Fibroblast of skin of left quadriceps (primary cell): ENCODE measurements at places on chromosomes 3 and 15.

DNA sequence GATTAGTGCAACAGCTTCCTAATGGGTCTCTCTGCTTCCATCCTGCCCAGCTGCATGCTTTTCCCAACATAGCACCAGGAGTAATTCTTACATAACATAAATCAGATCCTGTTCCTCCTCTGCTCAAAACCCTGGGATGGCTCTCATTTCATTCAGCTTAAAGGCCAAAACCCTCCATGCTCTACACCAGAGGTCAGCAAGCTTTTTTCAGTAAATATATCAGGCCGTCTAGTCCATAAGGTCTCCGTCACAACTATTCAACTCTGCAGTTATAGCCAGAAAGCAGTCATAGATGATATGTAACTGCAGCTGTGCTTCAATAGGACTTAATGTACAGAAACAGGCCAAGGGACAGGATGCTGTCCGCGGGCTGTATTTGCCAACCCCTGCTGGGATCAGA is 202.8 kb upstream of the UBE2E2 start:
- DNase-seq, result no peak

GRCh38 chr3:30611613-30612436 is 5.4 kb downstream of the TGFBR2 start:
- DNase-seq, result no peak

- DNase-seq, result no peak
Measured at GRCh38 chr3:38608086-38608775, 41.3 kb downstream of the SCN5A start.

- peak; percentile 70 for DNase-seq
Measured at GRCh38 chr3:46845397-46845859, 17.8 kb downstream of the MYL3 start.

DNA sequence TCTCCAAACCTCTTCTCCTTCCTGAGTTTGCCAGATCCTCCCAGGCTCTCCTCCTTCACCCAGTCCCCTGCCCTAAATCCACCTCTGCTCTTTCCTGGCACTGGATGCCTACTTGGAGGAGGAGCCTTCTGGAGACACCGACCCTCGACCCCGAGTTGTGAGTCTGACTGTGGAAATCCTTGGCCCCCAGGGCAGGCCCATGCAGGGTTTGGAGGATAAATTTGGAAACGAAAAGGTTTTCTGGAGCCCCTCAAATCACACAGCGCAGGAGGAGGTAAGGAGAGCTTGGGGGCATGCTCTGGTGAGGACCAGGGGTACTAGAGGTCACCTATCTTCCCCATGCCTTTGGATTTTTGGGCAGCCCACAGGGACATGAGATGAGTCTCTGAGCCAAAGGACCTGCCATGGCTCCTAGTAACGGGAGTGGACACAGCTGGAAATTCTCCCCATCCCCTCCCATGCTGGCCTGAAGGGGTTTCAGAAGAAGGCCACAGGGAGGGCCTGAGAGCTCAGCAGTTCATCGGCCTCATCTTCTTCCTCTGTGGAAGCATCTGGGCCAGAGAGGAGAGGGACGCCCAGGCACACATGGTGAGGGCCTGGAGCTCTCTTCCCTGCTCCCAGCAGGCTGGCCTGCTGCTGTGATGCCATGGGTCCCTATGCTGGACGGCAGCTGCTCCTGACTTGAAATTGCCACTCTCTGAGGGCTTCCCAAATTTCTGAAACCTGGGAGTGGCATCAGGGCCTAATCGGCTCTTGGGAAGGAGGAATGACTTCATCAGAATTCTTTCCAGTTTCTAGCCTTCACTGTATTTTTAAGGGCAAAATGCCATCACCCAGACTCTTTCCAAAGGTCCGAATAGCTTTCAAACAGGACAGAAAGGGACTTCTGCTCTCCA is 68.6 kb upstream of the ITGA11 start:
- no peak for DNase-seq

GRCh38 chr15:35246451-35246850 is 161.4 kb upstream of the NANOGP8 start:
- DNase-seq, result no peak

DNA sequence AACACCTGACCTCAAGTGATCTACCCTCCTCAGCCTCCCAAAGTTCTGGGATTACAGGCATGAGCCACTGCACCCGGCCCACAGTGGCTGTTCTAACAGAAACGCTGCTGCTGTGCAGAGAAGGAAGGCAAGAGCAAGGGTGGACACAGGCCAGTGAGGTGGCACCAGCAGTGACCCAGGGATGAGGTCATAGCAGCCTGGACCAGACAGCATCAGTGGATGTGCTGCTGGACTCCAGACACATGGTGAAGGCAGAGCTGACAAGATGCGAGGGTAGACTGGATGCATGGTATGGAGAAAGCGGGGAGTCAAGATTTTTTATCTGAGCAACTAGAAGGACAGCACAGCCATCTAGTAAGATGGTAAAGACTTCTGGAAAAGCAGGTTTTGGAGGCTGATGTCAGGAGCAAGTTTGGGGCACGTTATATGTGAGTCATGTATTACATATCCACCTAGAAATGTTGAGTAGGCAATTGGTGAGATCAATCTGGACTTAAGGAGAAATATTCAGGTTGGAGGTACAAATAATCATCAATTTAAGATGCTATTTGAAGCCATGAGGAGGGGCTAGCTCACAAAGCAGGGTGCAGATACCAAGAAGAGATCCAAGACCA is 22.1 kb upstream of the TJP1 start:
- no peak for DNase-seq

DNA sequence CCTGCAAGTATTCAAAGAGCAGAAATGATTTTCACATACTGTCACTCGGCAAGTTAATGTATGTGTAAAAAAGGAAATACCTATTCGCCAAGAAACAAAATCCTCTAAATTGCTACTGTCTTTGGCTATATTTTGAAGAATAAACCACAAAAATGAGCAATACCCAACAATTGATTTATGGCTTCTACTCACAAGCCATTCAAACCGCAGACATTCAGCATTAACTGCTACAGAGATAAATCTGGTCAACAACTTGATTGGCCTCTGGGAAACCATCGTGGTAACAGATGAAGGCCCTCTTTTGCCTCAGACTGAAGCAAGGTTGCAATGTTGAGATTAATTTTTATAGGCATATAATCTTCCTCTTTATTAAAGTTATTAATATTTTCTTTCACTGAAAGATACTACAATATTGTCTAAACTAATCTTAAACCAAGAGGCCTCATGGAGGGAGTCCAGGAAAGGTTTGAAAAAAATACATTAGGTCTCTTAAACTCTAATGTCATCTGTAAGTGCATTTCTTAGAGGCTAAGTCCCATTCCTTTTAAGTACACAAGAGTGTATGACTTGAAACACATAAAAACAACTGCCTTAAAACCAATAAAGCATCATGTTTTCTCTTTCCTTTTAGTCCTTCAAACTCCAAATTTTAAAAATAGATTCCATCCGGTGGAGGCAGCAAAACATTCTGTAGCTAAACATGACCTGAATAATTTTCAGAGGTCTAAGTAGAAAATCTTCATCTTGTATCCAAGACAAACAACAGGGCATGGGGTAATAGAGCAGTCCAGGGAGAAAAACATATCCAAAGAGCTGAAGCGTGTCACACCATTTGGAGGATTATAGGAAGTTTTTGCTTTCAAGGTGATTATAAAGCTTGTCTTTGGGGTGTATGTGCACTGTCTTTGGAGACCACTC is 162.4 kb upstream of the TGFBR2 start:
- DNase-seq, result peak; percentile 90

GRCh38 chr3:132318451-132318850 is 1.2 kb downstream of the ACP3 start:
- DNase-seq, result no peak

DNA sequence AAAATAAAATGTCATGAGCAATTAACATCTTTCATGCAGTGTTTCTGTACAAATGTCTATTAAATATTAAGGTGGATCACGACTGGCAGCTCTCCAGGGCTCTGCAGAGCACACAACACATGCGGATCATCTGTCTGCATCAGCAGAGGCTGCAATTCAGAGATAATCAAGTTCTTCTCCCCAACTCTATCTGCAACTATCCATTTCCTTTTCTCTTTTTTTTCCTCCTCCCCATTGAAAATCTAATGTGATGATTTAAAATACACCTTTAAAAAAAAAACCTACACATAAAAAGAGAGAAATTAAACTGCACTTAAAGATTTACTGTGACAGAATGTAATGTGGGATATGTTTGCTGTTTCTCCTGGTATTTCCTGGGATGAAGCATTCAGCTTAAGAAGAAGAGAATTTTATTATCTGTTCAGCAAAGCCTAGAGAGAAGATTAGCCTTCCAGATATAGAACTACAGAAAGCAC is 352.6 kb upstream of the CCDC54 start:
- DNase-seq, result peak; percentile 49
